ENCODE measurements at places on chromosomes 1 and 21.
A peak's percentile ranks its signal among the peaks of the same experiment; 100 is the strongest.

DNA sequence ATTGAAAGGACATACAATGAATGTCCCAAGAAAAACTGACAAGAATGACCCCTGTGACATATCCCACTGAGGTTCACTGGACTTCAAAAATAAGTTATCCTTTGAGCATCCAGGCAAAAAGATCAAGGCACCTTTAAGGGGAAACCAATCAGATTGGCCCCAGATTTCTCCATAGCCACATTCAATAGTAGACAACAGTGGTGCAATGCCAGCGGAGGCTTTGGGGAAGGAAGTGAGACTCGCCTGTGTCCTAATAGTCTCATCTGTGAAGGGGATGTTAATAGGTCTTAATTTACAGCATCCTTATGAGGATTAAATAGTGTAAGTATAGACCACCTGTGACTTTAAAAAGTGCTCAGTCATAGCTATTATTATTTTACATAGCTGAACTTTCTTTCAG lies 21.5 kb downstream of the RPL5 start:
- no peak for DNase-seq

DNA sequence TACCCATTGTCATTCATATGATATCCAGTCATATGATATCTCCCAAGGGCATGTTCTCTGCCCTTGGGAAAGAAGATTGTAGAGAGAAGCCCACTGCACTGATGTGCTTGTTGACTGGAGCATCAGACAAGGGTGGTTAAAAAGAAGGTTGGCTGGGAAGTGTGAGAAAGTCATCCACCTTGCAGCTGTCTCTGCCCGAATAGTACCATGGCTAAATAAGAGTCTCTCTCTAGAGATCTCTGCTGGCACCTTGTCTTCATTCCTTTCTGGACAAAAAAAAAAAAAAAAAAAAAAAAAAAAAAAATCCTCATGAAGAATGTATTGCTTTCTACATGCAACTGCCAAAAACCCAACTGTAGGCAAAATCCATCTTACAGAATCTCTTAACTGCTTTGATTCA lies 349.7 kb upstream of the ESRRG start:
- no peak for DNase-seq

GRCh38 chr1:34982820-34983376 lies 2.2 kb downstream of the TMEM35B start:
- no peak for DNase-seq

GRCh38 chr1:244405856-244406255 lies 45.9 kb downstream of the ADSS2 start:
- DNase-seq: no peak

DNA sequence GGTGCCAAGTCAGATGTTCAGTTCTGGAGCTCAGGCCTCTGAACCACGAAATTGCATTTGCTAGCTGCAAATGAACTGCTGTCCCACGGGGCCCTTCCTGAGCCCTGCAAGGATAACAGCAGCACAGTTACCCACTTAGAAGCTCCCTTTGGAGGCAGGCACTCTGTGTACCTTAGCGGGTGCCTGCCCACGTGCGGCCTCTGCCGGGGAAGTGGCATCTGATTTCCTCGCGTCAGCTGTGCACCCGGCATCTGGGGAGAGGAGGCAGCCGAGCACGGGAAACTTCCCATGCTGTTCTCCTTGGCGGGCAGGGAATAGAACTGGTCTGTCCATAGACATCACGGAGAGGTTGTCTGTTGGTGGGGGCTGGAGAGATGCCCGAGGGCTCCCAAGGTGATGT lies 148.0 kb upstream of the C1orf174 start:
- no peak for DNase-seq

DNA sequence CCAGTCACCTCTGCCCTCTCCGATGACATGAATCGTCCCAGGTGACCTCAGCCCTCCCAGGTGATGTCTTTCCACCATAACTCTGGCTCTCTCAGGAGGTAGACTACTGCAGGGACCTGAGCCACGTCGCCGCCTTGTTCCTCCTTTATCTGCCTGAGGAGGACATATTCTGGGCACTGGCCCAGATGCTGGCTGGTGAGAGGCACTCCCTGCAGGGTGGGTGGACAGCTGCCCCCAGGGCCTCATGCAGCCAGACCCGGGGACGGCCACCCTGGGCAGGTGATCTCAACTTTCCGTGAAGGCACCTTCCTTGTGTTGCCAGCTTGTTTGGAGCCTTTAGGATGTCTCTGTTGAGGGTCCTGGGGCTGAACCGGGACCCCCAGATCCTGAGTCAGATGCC lies 13.9 kb upstream of the ZBTB17 start:
- DNase-seq: no peak

DNA sequence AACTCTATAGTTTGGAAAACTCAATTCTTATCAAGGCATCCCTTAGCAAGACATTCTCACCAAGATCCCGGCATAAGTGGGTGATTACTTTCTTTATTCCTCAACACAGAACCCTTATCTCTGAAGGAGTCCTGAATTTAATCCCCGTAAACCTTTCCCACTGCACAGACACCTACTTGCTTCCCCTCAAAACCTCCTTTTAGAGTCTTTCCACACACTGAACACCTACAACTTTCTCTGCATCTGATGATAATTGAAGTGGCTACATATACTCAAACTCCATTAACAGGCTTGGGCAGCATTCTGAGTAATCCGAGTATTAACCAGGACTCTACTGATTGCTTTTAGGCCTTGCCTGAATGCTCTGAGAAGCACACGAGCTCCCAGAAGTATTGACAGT lies 23.5 kb downstream of the PALMD start:
- no peak for DNase-seq

GRCh38 chr1:202836623-202837403 lies 26.1 kb downstream of the PCAT6 start:
- DNase-seq: no peak

DNA sequence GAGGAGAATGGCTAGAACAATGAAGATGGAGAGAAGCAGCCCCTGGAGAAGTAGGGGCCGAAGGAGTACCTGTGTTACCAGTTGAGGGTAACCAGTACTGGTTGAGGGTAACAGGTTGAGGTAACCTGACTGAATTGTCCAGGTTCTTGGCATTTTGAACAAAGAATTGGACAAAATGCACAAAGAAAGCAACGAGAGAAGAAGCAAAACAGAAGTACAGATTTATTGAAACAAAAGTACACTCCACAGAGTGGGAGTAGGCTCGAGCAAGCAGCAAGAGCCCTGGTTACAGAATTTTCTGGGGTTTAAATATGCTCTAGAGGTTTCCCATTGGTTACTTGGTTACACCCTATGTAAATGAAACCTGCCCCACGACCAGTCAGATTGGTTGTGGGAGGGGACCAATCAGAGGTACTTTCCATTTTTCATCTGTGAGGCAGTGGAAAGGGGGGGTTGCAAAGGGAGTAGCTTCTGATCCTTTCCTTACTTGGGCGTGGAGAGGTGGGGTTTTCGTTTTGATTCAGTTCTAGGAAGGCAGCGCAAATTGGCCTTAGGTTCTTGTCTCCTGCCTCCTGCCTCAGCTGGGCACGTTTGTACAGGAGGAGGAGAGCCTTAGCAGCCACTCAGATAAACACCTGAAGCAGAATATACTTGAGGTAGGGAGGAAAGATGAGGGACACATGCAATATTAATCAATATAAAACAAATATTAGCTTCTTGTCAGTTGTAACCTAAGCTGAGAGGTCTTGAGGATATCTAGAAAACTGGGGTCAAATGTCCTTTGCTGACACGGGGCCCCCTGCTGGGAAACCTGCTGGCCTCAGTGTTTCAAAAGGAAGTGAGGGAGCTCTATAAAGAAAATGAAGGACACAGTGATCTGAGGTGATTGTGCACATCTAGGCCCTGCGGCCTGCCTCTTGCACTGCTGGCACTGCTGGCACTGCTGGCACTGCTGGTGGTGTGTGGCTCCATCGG lies 14.3 kb upstream of the LSM10 start:
- DNase-seq: no peak

DNA sequence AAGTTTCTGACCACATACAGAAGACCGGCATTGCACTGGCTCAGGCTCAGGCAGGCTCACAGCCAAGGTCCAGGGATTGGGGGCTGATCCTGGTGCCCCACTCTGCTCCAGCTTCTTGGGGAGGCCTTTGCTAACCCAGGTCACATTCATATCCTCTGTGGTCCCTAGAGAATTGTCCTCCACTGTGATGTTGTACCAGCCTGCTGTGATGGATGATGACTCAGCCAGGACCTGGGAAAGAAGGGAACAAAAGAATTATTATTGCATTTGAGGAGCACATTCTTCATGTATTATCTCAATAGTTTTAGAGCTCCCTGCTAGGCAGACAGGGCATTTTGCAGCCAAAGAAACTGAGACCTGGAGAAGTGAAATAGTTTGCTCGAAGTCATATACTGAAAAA lies 114.3 kb upstream of the ETV3 start:
- no peak for DNase-seq

- no peak for DNase-seq
Measured at GRCh38 chr1:67691712-67692111, 6.7 kb downstream of the GADD45A start.

- DNase-seq: peak; percentile 63
Measured at GRCh38 chr1:9784508-9785133, 39.1 kb downstream of the CLSTN1 start.

- DNase-seq: no peak
Measured at GRCh38 chr21:41043014-41043413, 124.9 kb upstream of the BACE2 start.
